CD8-positive, alpha-beta memory T cell (primary cell): ENCODE measurements at places on chromosomes 2 and 18.

- H3K27me3 ChIP-seq = no peaks in the 10 kb centered on the region
- no peak for DNase-seq
- H3K36me3 ChIP-seq = no peaks in the 10 kb centered on the region
- no peaks in the 10 kb centered on the region for H3K4me1 ChIP-seq
- H3K27ac ChIP-seq = no peak overlapping the region
Measured at GRCh38 chr2:215537611-215538010, 101.7 kb upstream of the FN1 start.

DNA sequence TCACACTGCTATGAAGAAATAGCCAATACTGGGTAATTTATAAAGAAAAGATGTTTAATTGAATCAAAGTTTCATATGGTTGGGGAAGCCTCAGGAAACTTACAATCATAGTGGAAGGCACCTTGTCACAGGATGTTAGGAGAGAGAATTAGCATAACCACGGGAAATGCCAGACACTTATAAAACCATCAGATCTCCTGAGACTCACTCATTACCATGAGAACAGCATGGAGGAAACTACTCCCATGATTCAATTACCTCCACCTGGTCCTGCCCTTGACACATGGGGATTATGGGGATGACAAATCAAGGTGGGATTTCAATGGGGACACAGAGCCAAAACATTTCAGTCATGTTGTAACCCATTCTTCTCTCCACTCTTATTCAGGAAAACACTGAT lies 472.9 kb upstream of the FSIP2 start:
- H3K4me3 ChIP-seq = no peak overlapping the region
- no peaks in the 10 kb centered on the region for H3K27me3 ChIP-seq
- H3K27ac ChIP-seq = no peak overlapping the region
- no peaks in the 10 kb centered on the region for H3K4me1 ChIP-seq
- H3K36me3 ChIP-seq = no peaks in the 10 kb centered on the region

- H3K36me3 ChIP-seq = no peaks in the 10 kb centered on the region
- H3K4me1 ChIP-seq = no peaks in the 10 kb centered on the region
- DNase-seq = no peak
- H3K4me3 ChIP-seq = no peak overlapping the region
Measured at GRCh38 chr18:21798126-21798525, 57.5 kb downstream of the MIB1 start.

GRCh38 chr2:165586019-165586418 lies 116.5 kb downstream of the CSRNP3 start:
- DNase-seq = no peak
- no peaks in the 10 kb centered on the region for H3K4me1 ChIP-seq
- no peak overlapping the region for H3K27ac ChIP-seq
- no peaks in the 10 kb centered on the region for H3K36me3 ChIP-seq

- no peak overlapping the region for H3K27ac ChIP-seq
- no peak for DNase-seq
- no peaks in the 10 kb centered on the region for H3K36me3 ChIP-seq
Measured at GRCh38 chr2:197934261-197934933, 130.0 kb downstream of the PLCL1 start.
